ENCODE measurements at places on chromosomes 12 and 14. TPM values are rescaled to one million over a fixed set of nuclear protein-coding genes. Genes with fewer than 3 reads are reported as not detected.

Gene MLF2
- total RNA-seq, result 102 TPM

Gene LHX5
- total RNA-seq, result under 0.01 TPM

Gene CDCA4
- total RNA-seq, result 5.4 TPM

Gene CABP1
- total RNA-seq, result 1.5 TPM

Gene FIGNL2
- total RNA-seq, result 0.25 TPM

Gene PARP11
- total RNA-seq, result 14.3 TPM

Gene KRT6C
- total RNA-seq, result not detected

Gene ADAM20
- total RNA-seq, result 1.5 TPM

Gene NFATC4
- 2.5 TPM for total RNA-seq

Gene AMIGO2
- total RNA-seq, result 6.9 TPM

Gene ATF7IP
- 62.7 TPM for total RNA-seq

Gene SSTR1
- total RNA-seq, result 12.0 TPM

Gene HOXC12
- not detected for total RNA-seq

Gene ART4
- 0.25 TPM for total RNA-seq

Gene COCH
- 43.5 TPM for total RNA-seq

Gene ERP29
- 28.8 TPM for total RNA-seq

Gene CCDC184
- total RNA-seq, result 26.3 TPM

Gene SLC2A3
- total RNA-seq, result 48.4 TPM

Gene SERPINA10
- total RNA-seq, result not detected

Gene TAS2R8
- 0.49 TPM for total RNA-seq

Gene HCAR3
- under 0.01 TPM for total RNA-seq

Gene SLC10A1
- not detected for total RNA-seq

Gene TUBA1B
- total RNA-seq, result 782 TPM

Gene MOK
- 22.9 TPM for total RNA-seq

Gene TAS2R14
- total RNA-seq, result 9.8 TPM

Gene SOCS4
- 24.8 TPM for total RNA-seq

Gene LMNTD1
- 1.2 TPM for total RNA-seq

Gene TRIM9
- total RNA-seq, result 44.5 TPM

Gene BATF
- total RNA-seq, result not detected

Gene PELI2
- 24.1 TPM for total RNA-seq

Gene FGF23
- total RNA-seq, result not detected

Gene LRRC43
- total RNA-seq, result 0.98 TPM

All from temporal lobe (tissue), 4 donors.